ENCODE measurements at places on chromosomes 4 and X.

GRCh38 chr4:188078116-188078515, 31.3 kb downstream of the TRIML2 start:
- no peak for DNase-seq

DNA sequence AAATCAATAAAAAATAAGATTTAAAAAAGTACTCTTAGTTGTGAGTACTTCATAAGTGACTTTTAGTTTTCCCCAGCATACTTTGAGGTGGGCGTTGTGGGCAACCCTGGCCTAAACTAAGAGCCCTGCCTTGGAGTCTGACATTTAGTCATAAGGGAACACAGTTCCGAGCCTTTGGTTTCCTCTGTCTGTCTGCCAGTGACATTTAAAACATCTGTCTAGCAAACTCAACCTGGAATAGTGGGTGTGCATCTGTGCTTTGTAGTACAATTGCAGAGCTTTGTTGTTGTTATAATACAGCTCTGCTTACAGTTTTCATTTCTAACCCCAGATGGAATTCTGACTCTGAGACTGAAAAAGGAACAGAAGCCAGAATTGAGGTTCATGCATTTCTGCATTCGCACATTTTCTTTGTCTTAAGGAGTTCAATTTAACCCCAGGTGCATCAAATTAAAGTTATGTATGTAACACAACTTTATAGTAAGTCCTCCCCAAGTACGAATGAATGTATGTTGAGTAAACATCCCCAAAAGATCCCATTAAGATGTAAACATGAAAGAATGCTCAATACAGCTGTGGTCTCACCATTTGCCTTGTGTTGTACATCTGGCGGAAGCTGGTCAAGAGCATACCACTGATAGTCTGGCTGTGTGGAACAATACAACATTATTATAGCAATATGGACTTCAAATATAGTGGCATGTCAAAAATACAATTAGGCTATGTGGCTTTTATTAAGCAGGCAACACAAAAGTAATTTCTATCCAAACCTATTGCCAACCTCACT, 25.9 kb downstream of the TNIP3 start:
- DNase-seq: peak; percentile 33

- DNase-seq: no peak
These were observed 52.7 kb downstream of the SPINK2 start for GRCh38 chr4:56768763-56769162.

DNA sequence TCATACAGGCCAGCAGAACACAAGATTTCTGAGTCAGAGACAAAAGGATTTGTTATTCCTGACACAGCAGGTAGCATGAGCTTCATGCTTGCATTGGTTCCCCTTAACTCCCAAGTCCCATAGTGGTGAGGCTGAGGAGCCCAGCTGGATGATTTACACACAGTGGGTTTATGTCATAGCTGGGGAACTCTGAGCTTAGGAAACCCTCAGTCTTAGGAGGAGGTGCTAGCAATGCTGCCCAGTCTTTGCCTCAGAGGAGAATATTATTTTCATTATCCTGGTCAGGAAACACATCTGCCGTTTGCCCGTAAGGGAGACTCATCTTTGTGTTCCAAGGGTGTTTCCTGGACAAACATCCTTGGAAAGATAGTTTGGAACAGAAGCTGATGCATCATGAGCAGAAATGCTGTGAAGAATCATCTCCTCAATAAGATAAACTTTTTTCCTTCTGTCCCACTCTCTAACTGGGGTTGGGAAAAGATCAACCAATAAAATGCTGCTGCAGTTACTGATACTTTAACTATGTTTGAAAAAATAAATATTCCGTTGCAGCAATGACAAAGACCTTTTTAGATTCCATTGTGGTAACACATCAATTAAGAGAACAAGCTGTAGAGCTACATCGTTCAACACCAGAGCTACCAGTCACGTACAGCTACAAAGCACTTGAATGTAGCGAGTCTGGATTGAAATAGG, 146.8 kb downstream of the DCLK2 start:
- no peak for DNase-seq

- DNase-seq: peak; percentile 20
These were observed 8.3 kb upstream of the DLG3 start for GRCh38 chrX:70436343-70436742.

GRCh38 chr4:45280121-45280520, 553.8 kb upstream of the GNPDA2 start:
- no peak for DNase-seq

DNA sequence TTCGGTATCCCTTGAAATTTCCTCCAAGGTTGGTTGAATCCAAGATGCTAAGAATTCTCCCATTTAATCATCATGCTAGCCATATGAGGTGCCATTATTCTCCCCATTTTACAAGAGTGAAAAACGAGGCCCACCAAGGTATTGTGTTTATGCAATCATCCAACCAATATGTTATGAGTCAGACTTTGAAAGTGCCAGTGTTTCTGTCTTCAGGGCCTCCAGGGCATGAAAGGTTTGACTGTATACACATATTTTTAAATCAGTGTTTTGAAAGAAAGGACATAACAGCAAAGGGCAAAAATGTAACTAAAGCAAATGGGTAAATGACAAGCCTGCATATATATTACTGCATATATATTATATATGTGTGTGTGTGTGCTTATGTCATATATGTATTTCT, 541.2 kb upstream of the SMIM31 start:
- DNase-seq: no peak

GRCh38 chr4:152601156-152601555, 65.3 kb upstream of the FBXW7 start:
- no peak for DNase-seq

GRCh38 chrX:109926743-109927662, 75.9 kb upstream of the TMEM164 start:
- DNase-seq: no peak

DNA sequence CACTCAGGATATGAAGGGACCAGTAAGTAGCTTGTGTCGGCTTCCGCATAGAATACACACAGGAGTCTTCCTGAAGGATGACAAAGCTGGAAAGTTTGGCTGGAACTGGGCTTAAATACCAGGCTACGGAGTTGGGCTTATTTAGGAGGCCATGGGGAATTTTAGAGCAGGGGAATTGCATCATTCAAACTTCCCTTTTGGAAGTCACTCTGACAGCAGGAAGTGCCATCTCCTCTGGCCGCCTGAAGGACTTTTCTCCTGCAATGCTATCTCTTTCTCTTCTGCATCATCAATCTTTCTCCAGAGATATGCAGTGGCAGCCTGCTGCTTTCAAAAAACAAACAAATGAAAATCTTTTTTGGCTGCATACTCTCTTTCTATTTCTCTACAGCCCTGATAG, 48.4 kb upstream of the PAK3 start:
- DNase-seq: no peak

GRCh38 chrX:335758-336155, 17.2 kb upstream of the GTPBP6 start:
- no peak for DNase-seq

GRCh38 chr4:34939073-34939472, 1305.2 kb downstream of the ARAP2 start:
- no peak for DNase-seq

GRCh38 chrX:8147226-8147625, 23.8 kb downstream of the VCX2 start:
- DNase-seq: no peak

DNA sequence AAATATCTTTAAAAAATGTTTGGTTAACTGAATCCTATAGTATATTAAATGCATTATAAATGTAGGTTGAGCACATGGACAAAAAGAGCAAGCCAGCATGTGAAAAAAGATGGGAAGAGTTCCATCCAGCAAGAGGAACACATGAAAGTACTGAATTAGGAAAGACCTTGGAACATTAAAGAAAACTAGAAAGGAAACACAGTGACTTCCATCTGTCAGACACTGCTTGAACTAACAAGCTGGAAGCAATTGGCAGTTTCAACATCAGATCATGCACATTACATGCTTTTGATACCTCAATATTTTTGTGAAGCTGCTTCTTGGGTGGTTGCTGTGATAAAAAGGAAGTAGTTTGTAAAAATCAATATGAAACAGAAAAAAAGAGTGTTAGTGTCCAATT, 626.8 kb upstream of the GNPDA2 start:
- DNase-seq: no peak

DNA sequence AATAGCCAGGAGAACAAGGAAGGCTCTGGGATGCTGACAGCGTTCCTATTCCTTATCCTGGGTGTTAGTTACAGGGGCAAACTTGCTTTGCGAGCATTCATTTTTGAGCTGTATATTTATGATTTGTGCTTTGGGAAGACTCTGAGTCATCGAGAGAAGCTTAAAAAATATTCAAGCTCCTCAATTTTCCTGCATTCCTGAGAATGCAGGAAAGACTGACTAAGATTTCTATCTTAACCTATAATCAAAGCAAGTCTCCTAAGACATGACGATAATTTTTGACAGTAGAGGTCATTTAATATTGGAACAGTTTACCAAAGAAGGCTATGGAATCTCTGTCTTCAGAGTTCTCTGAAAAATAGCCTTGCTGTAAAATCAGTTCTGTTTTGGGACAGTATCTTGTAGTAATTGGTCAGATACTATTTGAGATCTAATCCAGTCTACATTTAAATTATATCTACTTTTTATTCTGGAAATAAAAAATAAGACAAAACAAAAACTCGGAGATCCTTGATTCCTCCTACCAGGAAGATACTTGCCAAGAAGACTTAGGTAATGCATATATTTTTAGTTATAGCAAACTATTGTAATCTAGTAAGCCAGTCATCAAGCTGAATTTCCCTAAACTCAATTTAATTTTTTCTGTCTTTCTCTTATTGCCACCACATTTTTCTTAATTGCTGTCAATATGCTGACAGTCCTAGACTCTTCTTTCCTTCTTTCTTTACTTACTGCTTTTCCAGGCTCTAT, 31.7 kb downstream of the BBS12 start:
- DNase-seq: no peak

GRCh38 chr4:139416073-139416673, 37.7 kb upstream of the RAB33B start:
- peak; percentile 52 for DNase-seq

- DNase-seq: no peak
These were observed 23.3 kb upstream of the MAGEA4 start for GRCh38 chrX:151889421-151889820.

DNA sequence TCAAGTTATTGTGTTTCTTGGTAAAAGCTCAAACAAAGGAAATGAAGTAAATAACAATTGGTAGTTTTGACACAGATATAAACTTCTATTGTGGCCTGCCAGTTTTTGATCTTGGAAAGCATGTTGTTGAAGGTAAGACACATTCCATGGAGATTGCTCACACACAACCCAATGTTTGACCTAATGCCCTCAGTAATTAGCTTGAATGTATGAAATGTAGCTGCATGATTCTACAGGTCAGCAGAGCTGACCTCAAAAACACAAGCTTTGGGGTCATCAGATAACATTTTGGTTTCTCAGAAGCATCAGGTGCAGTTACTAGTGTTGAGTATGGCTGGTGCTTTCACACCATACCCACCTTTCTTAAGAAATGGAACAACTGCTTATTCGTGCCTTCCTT, 16.5 kb downstream of the GPR173 start:
- no peak for DNase-seq

DNA sequence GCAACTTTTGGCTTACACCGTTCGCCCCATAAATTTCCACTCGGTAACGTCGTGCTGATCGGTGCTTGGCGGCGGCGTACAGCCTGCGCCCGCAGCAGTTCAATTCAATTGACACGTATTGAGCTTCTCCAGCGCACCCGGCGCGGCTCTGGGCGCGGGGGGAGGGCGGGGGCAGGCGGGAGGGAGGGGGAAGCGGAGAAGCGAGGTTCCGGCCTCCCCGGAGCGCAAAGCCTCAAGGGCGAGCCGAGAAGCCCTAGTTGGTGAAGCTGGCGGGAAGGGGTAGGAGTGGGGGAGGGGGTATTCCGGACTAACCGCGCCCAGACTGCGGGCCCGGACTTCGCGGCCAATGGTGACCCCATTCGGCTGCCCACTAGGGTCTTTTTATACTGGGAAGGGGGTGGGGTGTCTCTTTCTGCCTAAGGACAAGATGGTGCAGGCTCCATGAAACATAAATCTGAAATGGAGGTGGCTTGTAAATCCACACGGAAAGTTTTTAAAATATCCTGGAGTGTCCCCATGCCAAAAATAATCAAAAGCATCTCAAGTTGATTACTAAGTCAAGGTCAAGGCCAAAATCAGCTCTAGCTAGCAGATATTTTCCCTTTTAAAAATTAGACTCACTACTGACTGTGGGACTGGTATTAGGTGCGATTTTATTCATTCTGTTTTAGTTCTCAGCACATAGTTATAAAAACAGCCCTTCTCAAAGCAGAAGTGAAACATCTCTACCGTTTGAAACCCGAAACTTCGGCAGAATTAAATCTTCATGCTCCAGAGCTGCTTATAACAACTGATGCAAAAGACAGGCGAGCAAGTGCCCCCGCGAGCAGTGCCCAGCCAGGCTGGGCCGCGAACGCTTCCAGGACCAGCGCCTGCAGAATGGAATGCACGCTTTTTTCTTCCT, 1.5 kb upstream of the BCOR start:
- DNase-seq: peak; percentile 69

GRCh38 chrX:110836982-110837381, 41.4 kb upstream of the CHRDL1 start:
- DNase-seq: no peak

DNA sequence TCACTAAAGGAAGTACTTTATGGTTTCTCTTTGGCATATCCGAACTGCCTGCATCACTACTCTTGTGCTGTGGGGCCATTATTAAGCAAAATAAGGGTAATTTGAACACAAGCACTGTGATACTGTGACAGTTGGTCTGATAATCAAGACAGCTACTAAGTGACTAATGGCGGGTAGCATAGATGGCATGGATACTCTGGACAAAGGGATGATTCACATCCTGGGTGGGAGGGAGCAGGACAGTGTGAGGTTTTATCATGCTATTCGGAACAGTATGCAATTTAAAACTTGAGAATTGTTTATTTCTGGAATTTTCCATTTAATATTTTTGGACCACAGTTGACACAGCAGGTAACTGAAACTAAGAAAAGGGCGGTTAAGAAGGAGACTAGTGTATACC, 52.6 kb upstream of the CITED1 start:
- no peak for DNase-seq

- DNase-seq: no peak
These were observed 641.6 kb downstream of the ANKRD50 start for GRCh38 chr4:124070688-124071484.

DNA sequence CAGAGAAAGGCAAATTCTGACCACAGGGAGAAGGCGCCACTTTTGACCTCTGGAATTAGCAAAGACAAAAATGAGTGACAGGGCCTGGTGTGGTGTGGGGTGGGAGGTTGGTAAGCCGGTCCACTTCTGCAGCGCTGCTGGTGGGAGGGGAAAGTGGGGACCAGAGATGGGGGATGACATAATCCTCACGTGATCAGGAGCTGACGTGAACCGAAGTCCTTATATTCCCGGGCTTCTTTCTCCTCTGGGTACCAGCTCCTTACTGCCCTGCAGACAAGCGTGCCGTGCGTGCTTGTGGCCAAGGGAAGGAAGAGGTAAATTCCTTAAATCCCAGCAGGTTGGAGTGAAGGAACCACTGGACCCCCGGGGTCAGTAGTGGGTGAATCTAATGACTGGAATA, at the start of gene TCEAL7:
Gene TCEAL7 (plus strand): TSS at position 249 of the 400 bp plus-strand sequence. CDS start 1,165 bp downstream, outside the sequence.
- no peak for DNase-seq

All from CD4-positive, alpha-beta T cell treated with Interleukin-21 for 1 hour (primary cell).